Adrenal gland (tissue), 19 donors: ENCODE measurements at places on chromosomes 2 and 18. TPM values are rescaled to one million over a fixed set of nuclear protein-coding genes. Genes with fewer than 3 reads are reported as not detected.

The UCN gene
- polyA plus RNA-seq = 14.9 TPM

The MAP2 gene
- 6.3 TPM for polyA plus RNA-seq

The RGPD3 gene
- not detected for polyA plus RNA-seq

The RTP5 gene
- polyA plus RNA-seq = 0.56 TPM

The TUBA3E gene
- polyA plus RNA-seq = not detected

DNA sequence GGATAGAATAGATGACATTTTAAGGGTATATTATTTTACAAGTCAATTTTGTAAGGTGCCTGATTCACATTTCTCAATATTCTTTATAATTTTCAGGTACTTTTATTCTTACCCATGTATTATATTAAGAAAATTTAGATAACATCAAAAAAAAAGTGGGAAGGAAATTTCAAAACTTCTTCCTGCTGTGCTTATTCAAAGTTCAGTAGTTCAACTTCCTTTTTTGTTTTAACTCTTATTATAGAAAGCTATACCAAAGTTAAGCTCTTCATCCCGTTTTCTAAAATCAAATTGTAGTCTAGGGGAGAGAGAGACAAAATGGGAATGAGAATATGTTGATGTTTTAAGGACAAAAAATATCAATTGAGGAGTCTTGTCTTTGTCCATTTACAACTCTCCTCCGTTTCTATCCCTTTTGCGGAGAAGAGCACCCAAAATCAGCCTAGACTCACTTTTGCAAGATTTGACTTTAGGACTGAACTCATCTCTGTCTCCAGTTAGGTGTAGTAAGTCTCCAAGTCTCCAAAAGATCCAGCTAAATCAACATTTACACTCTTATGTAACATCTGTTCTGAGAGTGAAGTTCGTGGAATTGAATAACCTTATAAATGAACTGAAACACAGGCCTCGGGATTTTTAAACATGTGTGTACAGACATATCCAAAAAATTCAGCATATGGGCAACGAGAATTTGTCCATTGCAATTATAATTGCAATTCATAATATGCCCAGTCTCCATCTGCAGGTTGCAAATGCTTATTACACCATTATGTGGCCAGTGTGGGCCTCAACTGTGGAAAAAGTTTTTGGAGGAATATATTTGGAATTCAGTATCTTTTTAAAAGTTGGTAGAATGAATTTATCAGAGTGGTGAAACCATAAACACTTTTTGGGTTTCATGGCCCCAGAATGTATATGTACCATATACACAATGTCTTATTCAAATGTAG lies 23.9 kb downstream of the FAM124B start:
- no peak for DNase-seq

DNA sequence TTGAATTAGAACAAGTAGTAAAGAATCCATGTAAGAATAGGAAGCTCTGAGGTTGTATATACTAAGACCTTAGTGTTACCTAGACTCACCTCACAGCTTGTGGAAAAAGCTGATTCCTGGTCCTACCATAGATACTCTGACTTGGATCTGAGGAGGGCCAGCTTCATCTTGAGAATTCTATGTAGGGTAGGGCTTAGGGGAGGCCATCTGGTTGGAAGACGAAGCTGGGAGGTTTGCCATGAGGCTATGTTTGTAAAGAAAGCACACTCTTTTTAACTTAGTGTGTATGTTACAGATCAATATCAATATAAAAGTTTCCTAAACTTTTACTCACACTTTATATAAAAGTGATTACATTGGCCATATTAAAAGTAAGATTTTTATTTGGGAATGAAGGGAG lies 77.1 kb upstream of the GALNT5 start:
- no peak for DNase-seq

- DNase-seq = no peak
These were observed 80.4 kb upstream of the MGAT5 start for GRCh38 chr2:134173338-134174016.

GRCh38 chr2:221025398-221025797 lies 546.7 kb downstream of the EPHA4 start:
- DNase-seq = no peak

GRCh38 chr18:2572171-2572569 lies 813 bp downstream of the NDC80 start:
- no peak for DNase-seq

GRCh38 chr2:140108706-140109475 lies 1328.7 kb upstream of the NXPH2 start:
- no peak for DNase-seq

GRCh38 chr2:231486851-231487596 lies 22.7 kb upstream of the NCL start:
- DNase-seq = no peak

DNA sequence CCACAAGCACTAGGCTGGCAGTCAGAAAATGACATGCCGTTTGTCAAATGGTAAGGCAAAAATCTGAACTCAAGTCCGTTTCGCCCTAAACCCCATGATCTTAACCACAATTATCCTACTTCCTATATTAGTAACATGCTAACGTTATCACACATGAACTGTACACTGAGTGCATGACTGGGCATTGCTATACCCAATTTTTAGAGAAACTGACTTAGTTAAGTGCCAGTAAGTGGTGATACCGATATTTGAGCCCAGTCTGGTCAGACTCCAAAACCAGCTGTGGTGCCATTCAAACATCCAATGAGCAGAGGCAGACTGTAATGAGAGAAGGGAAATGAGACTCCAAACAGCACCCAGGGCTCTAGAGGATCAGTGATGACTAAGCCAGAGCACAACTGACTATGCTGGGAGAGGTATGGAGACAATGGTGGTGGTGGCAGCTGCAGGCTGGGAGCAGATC lies 311.7 kb upstream of the PKDCC start:
- DNase-seq = no peak

GRCh38 chr2:36013064-36013463 lies 342.5 kb upstream of the CRIM1 start:
- DNase-seq = no peak

DNA sequence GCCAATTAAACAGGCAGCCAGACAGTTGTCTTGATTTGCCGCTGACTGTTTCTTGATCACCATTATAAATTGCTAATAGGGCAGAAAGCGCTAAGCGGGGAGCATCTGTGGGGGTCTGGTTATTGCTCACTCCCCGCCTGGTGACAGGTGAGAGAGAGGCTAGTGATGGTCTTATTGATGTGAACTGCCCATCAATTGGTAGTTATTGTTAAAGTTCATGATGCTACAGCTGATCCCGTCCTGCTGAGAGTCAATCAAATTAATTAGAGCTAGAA lies 148.5 kb downstream of the LNPK start:
- no peak for DNase-seq
